GM12878 (cell line): ENCODE measurements at places on chromosomes 5 and 9.

GRCh38 chr5:132389585-132390286, 20.2 kb downstream of the SLC22A5 start:
- DNase-seq: no peak

- DNase-seq: no peak
These were observed 3.3 kb upstream of the SLC2A8 start for GRCh38 chr9:127393645-127394044.

GRCh38 chr5:33933723-33934169, 2.4 kb upstream of the RXFP3 start:
- peak; percentile 77 for DNase-seq

DNA sequence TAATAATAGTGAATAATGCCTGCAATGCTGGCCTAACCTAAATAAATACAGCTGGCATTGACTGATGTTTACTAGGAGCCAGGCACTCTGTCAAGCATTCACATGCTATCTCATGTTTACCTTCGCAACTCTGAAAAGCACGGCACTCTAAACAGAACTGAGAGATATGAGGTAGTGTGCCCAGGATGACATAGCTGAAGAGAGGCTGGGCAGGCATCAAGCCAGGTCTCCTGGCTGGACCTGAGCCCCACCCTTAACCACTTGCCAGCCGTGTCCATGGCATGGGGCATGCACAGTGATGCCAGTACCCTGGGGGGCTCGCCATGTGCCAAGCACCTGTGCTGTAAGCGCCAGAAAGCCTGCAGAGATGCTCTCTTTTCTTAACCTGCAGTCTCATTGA, 119.4 kb upstream of the MVB12B start:
- no peak for DNase-seq

DNA sequence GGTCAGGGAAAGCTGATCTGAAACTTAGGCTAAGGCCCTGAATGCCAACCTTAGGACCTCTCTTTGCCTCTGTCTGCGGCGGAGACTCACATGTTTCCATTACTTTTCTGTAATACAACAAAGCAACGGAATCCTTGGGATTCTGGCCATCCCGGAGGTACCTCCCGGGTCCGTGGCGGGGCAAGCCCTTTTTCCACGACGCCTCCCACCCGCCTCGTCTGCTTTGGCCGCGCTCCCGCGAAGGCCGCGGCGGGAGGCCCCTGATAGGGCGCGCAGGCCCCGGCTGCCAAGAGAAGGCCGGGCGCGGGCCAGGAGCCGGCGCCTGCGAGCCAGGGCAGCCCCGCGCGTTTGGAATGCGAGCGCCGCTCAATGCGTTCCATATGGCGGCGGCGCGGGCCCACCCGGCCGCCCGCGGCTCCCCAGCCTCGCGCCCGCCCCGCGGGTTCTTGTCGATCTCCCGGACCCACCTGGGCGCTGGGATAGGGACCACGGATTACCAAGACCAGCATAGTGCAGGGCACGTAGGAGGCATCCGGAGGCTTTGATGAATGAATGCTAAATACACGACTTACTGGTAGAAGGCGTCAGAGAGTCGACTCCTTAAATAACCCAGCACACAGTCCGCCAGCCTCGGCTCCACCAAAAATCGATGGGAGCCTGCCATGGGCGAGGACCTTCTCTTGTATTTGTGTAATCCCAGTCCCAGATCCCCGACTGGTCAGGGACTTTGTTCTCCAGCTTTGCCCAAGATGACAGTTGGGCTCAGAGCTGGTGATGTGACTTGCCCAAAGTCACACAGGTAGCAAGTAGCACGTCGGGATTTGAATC, 17.5 kb upstream of the PHF19 start:
- DNase-seq: no peak

- no peak for DNase-seq
These were observed 46.6 kb downstream of the LRRTM2 start for GRCh38 chr5:138828556-138828955.

DNA sequence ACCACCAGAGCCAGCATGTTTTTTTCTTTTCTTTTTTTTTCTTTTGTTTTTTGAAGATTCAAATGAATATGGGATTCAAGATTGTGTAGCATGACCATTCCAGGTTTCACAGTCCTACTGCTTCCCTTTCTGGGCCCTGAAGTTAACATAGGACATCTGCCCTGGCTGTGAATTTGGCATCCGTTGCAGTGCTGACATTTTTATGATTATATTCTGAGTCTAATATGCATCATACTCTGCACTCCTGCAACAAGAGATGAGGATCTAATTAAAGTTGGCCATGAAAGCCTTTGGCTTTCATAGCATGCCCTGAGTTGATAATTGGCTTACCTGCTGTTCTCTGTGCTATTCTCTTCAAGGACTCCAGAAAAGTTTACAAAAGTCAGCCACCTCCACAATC, 29.8 kb downstream of the C5orf22 start:
- no peak for DNase-seq

GRCh38 chr9:106932178-106932577, 69.2 kb downstream of the ZNF462 start:
- no peak for DNase-seq

DNA sequence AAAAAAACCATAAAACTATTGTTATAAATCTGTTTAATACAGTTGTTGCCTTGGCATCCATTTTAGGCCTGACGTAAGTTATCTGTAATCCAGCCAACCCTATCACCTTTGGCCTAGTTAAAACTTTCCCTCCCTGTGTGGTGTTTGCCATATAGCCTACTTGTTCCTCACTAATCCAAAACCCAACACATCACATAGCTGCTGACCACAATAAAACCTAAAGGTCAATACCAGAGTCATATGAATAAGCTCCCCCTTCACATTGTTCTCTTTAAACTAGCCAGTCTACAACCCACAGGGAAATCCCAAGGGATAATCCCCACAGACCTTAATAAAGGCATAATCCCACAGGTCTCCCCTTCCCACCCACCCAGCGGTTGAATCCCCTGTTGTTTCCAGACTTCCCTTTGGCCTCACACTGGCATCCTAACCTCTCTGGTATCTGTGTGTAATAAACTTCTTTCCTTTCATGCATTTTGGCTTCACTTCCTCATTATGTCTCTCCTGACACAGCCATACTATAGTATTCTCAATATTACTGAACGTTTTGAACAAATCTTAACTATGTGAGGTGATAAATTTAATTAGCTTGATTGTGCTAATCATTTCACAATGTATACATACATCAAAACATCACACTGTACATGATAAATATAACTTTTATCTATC, 50.8 kb downstream of the DTWD2 start:
- peak; percentile 5 for DNase-seq

GRCh38 chr5:7759257-7759871, 91.6 kb downstream of the CFAP90 start:
- no peak for DNase-seq

GRCh38 chr5:159034083-159034824, 65.5 kb downstream of the EBF1 start:
- DNase-seq: no peak

DNA sequence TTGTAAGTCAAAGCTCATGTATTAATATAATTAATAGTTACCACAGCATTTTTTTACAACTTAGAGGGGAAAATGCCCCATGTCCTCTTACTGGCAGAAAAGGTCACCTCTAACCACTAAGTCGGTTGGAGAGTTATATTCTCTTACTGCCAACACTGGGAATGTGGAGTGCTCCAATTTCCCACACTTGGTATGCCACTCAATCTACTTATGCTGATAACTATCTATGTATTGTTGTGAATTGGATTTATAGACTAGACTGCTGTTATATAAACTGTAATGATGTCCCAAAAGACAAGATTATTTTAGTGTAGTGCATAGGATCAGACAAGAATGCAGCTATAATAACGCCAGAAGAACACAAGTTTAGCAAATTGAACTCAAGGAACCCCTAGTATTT, 2385.2 kb upstream of the C9orf72 start:
- no peak for DNase-seq

- DNase-seq: no peak
These were observed 422.9 kb downstream of the DTWD2 start for GRCh38 chr5:118565335-118565971.

DNA sequence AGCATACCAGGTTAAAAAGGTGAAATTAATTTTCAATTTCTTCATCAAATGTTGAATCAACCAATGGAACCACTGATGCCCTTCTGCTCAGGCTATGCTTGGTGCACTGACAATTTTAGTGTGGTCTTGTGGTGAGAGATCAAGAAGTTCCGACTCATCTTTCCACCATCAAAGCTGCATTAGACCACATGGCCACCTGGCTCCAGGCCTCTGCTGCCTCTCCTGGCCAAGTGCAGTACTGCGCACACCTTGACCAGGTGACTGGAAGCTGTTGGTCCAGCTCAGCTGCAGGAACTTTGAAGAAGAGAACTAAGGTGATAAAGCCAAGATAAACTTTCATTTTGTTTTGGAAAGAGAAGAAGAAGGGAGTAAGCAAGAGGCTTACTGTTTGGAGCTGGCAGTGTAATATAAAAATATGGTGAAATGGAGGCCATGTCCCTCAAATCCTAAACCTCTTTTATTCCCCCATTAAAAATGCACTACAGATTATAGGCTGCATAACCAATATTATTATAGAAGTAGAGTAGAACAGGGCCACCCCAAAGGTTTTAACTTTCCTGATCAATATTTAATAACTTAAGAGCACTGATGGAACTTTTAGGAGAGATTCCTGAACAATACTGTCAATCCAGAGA, 315.5 kb upstream of the C9orf72 start:
- peak; percentile 4 for DNase-seq

DNA sequence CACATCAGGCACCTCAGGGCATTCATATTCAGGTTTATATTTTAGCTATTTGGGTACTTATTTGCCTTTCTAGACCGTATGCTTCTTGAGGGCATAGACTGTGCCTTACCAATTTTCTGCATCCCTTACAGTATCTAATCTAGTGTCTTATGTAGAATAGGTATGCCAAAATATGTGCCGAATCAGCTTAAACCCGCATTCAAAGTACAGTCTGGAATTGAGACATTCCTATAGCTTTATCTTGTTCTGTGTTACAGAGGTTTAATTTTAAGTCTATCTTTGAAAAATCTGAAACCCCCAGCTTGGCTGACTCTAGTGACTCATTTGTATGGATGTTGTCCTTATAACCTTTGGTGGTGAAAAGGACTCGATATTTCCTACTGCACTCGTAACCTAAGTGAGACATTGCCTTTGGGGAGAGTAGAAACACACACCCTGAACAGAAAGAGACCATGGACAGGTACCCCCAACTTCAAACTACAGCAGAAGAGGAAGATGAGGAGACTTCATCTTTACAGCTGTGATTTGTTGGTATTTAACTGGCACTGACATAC, 27.0 kb upstream of the TMOD1 start:
- DNase-seq: no peak

DNA sequence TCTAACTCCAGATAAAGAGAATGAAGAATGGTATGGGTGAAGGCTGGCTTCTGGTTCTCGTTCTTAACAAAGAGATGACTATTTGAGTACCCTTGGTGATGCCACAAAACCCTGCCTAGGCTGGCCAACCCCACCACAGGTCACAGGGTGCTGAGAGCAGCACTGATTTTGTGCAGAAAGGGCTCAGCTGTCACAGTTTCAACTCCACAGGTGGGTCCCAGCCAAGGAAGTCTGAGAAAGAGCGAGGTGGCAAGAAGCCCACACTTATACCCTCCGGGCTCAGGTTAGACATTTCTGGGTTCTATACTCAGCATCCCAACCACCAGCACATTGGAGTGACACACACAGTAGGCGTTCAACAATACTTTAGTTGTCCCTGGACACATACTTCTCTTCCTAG, 118.1 kb downstream of the SLIT3 start:
- no peak for DNase-seq

DNA sequence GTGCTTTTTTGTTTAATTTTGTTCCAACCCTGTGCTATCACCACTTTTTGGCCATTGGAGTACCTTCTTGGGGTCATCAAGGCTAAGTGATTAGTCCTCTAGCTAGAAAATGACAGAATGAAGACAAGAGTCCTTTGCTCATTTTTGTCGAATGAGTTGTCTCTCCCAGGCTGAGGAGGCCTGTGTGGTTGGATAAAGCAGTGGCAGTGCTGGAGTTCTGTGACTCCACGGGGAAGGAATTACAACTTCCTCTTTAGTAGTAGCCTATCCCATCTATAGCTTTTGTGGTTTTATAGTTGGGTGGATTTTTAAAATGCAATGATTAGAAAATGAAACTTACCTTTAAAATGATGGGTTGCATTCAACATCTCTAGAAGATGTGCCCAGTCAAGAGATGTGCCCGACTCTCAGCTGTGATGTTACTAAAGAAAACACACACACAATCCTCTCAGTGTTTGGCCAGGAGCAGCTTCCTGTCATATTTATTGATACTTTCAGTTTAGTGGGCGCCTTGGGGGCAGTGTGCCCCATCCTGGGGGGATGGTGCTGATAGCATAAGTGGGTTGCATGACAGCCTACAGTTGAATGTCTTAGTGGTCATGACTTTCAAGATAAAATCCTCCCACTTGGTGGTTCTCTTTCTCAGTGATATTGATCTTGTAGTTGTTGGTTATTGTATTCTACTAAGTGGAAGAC, 11.9 kb downstream of the OTULINL start:
- no peak for DNase-seq

- DNase-seq: no peak
These were observed 8.1 kb upstream of the TENT4A start for GRCh38 chr5:6705088-6705487.

GRCh38 chr5:135110785-135111596, 77.0 kb upstream of the PITX1 start:
- no peak for DNase-seq

DNA sequence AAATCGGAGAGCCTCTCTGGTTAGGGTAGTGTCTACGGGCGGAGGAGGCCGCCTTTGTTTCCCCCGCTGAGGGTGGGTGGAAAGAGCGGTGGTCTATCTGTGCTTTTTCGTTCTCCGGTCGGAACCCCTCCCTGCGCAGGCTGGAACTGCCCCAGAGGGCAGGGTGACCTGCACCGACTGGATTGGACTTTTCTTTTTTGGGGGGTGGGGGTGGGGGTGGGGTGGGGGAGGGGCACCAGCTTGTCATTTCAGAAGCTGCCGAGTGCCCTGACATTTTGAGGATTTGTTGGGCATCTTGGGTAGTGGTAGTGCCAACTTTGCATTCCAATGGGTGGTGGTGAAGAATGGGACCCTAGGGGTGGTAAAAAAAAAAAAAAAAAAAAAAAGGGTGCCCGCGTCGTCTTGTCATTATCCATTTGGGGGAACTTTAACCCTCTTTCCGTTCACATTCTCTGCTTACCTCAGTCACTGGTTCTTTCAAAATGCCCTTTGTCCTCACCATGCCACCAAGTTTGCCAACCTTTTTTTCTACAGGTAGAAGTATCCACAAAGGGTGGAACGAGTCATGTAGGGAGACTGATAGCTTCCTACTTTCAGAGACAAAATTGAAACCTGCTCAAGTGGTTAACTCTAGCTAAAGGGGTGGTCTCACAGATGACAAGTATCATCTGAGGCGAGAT, 1.3 kb downstream of the UBE2R2 start:
- no peak for DNase-seq

DNA sequence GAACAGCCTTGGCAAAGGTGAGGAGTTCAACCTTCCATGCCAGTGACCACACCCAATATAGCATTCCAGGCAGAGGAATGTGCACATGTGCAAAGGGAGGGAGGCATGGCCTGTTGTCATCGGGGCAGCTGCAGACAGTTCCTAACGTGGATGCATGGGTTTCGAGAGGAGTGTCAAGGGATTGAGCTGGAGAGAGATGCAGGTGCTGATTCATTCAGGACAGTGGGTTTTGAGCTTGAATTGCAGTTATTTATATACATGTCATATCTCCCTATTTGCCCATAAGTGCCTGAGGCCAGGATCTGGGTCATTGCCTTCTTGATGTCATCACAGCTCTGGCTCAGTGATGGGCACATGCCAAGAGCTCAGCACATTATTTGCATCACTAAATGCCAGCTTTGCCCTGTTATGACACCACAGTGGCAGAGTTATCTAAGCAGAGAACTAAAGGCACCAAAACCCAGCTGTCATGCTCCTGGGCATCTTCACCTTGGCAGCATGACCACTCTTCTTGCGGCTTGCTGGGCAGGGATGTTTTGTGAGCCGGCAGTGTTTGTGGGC, 278.0 kb downstream of the NTRK2 start:
- DNase-seq: no peak
